ENCODE measurements at places on chromosomes 16 and 17.

DNA sequence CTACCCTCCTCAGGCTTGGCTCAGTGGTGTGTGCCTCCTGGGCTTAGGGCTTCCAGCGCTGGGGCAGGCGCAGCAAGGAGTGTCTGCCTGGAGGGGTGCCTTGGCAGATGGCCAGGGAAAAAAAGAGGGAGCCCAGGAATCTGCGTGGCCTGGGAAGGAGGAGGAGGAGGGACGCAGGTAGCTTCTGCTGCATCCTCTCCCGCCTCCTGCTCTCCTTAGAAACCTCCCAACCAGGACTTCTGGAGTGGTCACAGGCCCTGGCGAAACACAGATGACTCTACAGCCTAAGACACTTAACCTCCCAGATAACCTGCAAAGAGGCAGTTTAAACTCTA, 7.3 kb upstream of the BCAR1 start:
- DNase-seq: no peak

- no peak for DNase-seq
Observed at GRCh38 chr17:260031-260791, 78.8 kb upstream of the DOC2B start.

- no peak for DNase-seq
Observed at GRCh38 chr17:63032142-63032541, 66.1 kb downstream of the TANC2 start.

GRCh38 chr16:22014271-22014873, 6.5 kb downstream of the MOSMO start:
- no peak for DNase-seq

- DNase-seq: no peak
Observed at GRCh38 chr16:11161974-11162373, 94.0 kb downstream of the SOCS1 start.

- DNase-seq: no peak
Observed at GRCh38 chr17:42386777-42387657, 1.2 kb downstream of the STAT3 start.

GRCh38 chr17:17846003-17846402, 9.2 kb upstream of the SREBF1 start:
- DNase-seq: no peak

DNA sequence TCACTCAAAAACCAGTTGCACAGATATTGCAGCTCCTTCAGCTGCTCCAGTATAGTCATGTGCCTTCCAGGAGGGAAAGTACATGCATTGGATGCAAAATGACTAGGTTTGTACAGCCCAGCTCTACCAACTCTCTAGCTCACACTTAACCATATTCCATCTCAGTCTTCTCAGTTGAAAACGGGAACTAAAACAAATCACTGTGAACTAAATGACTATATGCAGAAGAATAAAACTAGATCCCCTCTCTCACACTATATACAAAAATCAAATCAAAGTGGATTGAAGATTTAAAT, 24.9 kb downstream of the DCUN1D3 start:
- no peak for DNase-seq

- DNase-seq: no peak
Observed at GRCh38 chr16:83806036-83806435, 1.7 kb upstream of the HSBP1 start.

GRCh38 chr16:56967733-56968132, 6.0 kb downstream of the CETP start:
- DNase-seq: no peak

DNA sequence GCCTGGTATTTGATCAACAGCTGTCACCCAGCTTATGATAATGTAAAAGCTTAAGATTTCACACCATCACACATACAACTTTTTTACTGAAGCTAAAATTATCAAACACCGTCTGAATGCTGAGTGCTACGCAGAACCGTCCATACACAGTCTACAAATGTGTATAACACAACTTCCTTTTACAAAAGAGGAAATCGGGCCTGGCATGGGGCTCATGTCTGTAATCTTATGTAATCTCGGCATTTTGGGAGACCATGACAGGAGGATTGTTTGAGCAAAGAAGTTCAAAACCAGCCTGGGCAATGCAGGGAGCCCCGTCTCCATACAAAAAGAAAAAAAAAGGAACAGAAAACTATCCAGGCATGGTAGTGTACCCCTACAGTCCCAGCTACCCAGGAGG, 19.6 kb upstream of the QRICH2 start:
- no peak for DNase-seq

DNA sequence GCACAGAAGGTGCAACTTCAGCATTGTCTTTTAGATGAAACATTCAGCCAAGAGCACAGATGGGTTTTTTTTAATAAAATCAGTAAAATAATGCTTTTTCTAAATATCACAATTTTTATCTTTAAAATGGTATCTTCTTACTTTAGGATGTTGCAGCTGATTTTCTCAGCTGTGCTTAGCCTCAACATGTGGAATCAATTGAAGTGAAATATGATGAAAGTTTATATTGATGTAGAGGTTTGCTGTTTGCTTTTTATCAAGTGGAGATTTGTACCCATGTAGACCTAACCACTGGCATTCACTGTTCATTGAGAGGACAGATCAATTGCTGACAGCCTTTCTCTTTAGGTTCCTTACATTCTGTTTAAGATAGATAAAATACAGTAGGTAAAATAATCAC, 107.8 kb downstream of the CYB561 start:
- no peak for DNase-seq

DNA sequence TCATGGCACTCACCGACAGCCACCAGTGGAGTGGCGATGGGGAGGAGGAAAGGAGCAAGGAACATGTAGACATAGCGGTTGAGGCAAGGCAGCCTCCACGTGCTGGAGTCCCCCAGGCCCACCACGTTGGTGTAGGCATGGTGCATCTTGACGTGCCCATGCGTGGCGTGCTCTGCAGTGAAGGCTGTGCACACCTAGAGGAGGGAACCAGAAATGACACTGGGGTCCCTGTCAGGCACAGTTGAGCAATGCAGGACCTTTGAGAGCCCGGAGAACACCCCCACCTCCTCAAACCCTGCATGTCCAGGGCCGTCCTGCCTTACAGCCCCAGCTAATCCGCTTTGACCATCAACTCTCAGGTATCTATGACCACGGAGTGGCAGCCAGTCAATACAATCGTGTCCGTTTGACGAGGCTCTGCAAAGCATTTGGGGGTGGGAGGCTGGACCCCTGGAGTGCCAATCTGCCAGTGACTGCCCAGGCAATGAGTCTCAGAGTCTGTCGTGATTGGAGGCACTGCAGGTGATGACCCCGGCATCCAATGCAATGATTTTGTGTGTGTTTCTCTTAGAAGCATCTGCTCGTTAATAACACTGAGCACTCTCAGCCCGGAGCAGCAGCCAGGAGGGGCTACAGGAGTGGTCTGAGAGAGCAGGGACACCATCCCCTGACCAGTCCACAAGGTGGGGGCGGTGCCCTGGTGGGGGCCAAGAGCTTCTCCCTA, 9.9 kb upstream of the FDXR start:
- DNase-seq: no peak

DNA sequence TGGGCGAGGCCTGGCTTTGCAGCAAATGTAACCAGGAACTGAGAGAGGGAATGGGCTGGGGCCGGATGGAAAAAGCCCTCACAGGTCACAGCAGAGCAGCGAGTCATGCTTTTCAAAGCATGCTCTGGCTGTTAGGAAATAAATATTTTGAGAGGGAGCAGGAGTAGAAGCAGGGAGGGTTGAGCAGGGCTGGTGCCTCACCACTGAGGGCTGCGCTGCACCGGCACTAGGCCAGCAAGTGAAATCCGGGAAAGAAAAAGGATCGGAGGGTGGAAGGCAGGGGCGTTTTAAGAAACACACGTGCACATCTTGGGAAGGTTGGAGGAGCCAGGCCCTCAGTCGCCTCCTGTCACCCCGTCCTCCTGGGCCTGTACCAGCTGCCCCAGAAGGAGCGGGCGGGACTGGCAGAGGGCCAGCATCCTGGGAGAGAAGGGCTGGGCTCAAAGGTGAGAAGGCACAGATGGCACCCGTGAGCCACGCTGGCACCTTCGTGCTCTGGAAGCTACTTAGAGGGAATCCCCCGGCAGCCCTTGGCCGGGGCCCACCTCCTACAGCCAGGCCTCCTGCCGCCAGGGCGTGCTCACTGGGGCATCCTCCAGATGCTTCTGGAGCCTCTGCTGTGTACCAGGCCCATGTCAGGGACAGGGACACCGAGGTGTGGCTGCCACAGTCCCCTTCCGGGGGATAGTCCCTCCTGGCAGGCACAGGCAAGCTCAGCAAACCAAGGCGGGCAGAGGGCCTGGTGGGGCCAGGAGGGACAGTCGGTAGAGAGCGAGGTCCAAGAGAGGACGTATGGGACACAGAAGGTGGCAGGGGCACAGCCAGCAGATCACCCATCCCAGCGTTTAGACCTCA, 71.5 kb upstream of the PLCG2 start:
- DNase-seq: no peak

GRCh38 chr17:19387921-19388521, 1.0 kb upstream of the MFAP4 start:
- DNase-seq: no peak

GRCh38 chr16:31428279-31428597, at the start of gene COX6A2:
Gene COX6A2, minus strand, starts transcription at chr16:31428360. Its CDS starts 35 bp downstream, at chr16:31428325.
- DNase-seq: no peak

DNA sequence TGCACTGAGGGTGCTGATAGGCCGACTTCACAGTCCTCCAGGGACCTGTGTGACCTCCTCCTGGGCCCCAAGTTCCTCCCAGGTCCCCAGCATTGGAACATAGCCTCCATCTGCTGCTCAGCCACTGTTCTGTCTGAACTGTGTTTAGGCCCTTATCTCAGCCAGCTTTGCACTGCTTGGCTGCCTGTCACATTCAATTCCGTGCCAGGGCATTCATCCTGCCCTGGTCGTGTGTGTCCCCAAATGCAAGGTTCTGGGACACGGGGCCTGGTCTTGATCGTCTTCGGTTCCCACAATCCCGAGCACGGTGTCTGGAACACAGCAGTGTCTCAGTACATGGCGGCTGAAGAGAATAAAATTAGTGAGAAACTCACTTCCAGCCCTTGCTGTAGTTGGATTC, 69.9 kb upstream of the NFAT5 start:
- no peak for DNase-seq

GRCh38 chr17:41178843-41179616, 1.0 kb upstream of the KRTAP4-2 start:
- no peak for DNase-seq

- DNase-seq: no peak
Observed at GRCh38 chr17:64229815-64230728, 33.0 kb downstream of the TEX2 start.

DNA sequence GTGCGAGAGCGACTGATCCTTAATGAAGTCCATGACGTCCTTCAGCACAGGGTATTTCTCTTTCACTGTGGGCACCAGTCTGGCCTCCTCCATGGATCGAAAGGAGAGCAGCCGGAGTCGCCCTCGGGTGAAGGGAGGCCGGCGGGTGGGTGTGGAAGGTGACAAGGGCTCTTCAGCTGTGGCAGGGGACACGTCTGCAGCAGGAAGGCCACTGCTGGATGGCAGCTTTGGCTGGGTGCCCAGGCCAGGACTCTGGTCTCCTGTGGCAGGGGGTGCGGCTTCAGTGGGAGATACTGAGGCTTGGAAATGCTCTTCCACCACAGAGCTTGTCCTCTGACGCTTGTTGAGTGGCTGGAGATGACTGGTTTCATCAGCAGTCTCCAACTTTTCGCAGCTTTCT, 78.5 kb downstream of the ZZEF1 start:
- DNase-seq: no peak

DNA sequence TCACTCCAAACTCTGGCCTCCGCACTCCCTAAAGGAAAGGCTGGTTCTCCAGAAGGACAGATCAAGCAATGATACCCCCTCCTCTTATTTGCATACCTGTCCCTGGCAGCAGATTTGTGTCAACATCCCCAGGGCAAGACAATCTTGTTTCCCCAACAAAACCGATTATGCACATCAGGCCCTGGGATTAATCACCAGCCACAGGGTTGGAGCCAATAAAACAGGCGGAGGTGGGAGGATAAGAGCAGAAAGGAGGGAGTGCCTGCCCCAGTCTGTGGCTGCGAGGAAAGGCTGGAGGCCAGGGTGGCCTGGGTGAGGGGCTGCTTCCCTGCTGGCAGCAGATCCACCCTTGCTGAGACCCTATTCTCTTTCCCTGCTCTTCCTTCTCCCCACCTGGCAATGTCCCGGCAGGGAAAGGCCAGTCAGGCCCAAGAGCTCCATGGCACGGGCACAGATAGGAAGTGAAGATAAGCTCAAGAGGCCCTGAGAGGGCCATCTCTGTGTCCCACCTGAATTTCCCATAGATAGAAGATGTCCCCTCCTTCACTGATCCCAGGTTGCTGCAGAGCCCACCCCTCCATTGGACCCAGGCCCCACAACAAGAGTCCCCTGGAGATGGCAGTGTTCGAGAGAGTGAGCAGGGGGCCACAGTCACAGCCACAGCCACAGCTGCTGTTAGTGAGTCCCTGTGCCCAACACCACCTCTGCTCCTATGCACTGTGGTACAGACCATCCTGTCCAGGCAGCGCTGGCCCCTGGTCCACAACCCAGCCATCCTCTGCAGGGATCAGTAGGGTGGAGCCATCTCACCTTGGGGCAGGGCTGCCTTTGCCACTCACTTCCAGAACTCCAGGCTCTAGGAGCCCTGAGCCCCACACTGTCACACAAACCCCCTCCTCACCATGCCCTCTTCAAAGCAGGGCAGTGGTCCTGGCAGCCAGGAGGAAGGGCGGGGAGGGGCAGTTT, 137.5 kb downstream of the SDK2 start:
- DNase-seq: no peak

- DNase-seq: no peak
Observed at GRCh38 chr16:67015313-67015731, 13.6 kb upstream of the CBFB start.

DNA sequence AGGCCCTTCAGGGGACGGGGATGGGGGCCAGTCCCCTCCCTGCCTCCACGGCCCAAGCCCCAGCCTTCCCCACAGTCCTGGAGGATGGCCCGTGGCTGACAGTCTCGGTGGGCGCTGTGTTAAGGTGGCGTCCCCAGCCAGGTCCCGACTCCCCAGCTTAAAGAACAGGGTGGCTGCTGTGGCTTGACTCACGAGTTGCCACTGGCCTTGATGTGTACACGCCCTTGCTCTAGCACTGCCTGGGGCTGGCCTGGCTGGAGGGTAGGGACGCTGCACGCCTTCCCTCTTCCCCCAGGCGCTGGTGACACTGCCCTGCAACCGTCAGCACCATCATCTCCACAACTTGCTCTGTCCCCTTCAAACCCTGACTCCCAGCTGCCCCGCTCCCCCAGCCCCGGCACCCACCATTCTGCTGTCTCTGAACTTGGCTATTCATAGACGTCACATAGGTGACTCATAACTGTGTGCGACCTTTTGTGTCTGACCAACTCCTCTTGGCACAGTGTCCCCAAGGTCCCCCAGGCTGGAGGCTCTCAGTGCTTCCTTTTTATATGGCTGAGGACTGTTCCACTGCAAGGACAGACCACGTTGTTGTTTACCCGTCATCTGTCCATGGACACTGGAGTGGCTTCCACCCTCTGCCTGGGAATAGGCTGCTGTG, 6.3 kb downstream of the GNPTG start:
- no peak for DNase-seq

DNA sequence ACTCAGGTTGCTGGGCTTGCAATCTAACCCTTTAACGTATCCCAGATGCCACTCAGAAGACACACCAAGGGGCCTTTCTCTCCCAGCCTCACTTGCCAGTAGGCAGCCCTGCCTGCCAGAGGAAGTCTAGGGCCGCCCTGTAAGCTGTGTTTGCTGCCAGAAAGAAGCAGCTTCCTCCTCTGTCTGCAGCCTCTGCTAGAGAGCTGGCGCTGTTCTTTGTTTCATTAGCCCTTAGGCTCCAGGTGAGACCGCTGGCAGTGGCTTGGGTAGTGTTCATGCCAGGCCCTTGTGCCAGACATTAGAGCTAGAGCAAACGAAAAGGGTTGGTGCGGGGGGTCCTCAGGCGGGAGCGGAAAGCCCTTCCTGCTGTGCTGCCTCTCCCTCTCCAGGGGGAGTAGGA, 8.9 kb downstream of the CTRL start:
- DNase-seq: no peak
